ENCODE measurements at places on chromosomes 12 and 14.

DNA sequence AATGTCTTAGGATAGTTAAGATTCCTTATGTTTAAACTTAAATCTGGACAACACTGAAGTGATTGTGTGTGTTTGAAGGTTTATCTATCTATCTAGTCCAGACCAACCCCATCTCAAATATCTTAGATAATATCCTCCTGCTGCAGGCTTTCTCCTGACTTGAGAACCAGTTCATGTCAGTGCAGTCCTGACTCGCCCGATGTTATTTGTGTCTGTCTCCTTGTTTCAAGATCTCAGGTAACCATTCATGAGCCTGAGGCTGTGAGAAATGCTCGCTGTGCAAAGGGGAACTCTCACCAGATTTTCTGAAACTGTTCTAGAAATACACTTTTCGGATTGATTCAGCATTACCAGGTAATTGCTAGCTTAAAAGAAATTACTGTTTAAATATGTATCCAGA, 356.2 kb downstream of the SNAPC1 start:
- DNase-seq = no peak

GRCh38 chr12:79897617-79898016, 37.3 kb downstream of the PPP1R12A start:
- DNase-seq = peak; percentile 44

DNA sequence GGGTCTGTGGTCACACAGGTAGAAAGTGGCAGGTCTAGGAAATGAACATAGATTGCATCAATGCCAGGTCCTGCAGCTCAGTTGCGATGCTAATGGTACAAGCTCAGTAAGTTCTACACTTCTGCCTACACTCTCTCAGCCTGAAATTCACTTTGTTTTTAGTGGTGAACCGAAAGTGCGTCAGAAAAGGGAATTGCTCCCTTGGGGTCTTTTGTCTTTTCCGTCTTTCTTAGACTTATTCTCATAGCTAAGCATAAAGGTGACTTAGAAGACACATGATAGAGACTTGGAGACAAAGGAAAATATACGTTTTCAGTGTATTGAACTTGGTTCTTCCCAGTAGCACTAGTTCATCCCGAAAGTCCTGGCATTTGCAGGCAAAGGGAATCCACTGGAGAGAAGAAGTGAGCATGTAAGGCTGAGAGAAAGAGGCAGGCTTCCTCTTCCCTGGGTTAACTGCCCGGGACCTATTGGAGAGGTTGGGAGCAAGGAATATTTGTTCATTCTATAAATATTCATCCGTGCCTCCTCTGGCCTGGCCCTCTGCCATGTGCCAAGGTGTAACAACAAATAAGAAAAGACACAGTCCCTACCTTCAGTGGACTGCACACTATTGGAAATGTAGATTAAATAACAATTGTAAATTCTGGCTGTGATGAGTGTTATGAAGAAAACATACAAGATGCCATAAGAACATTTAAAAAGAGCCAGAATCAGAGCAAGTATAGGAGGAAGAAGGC, 785.8 kb downstream of the MED13L start:
- DNase-seq = no peak

GRCh38 chr14:34113005-34113511, 162.2 kb upstream of the EGLN3 start:
- DNase-seq = peak; percentile 86

GRCh38 chr14:76456200-76456599, 80.3 kb downstream of the ESRRB start:
- peak; percentile 20 for DNase-seq

GRCh38 chr12:104752016-104752415, 206.1 kb downstream of the SLC41A2 start:
- no peak for DNase-seq
